ENCODE measurements at places on chromosomes 2 and 18.

- DNase-seq = no peak
Measured at GRCh38 chr18:79573921-79574491, 105.6 kb upstream of the CTDP1 start.

- no peak for DNase-seq
Measured at GRCh38 chr2:240520130-240520973, 37.4 kb downstream of the ANKMY1 start.

- DNase-seq = no peak
Measured at GRCh38 chr18:22320771-22321170, 96.9 kb downstream of the CTAGE1 start.

DNA sequence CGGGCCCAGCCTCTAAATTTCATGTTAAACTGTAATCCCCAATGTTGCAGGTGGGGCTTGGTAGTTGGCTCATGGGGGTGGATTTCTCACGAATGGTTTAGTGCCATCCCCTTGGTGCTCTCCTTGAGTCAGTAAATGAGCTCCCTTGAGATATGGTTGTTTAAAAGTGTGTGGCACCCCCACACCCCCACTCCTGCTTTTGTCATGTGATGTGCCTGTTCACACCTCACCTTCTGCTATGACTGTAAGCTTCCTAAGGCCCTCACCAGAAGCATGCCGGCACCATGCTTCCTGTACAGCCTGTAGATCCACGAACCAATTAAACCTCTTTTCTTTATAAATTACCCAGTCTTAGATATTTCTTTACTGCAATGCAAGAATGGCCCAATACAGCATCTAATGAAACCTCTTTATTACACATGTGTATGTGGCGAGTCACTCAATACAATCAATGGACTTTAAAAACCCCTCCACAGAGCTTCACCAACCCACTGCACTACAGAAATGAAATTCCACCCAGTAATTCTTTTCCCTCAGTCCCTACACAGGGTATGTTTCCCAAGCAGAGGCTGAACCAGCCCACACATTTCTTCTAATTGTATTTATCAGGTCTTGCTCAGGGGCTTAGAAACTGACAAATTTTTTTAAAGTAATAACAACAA is 47.3 kb downstream of the WDFY1 start:
- no peak for DNase-seq

GRCh38 chr2:96265349-96265839 is 403 bp downstream of the TMEM127 start:
- no peak for DNase-seq

- DNase-seq = no peak
Measured at GRCh38 chr2:207640661-207641060, 15.5 kb upstream of the METTL21A start.

DNA sequence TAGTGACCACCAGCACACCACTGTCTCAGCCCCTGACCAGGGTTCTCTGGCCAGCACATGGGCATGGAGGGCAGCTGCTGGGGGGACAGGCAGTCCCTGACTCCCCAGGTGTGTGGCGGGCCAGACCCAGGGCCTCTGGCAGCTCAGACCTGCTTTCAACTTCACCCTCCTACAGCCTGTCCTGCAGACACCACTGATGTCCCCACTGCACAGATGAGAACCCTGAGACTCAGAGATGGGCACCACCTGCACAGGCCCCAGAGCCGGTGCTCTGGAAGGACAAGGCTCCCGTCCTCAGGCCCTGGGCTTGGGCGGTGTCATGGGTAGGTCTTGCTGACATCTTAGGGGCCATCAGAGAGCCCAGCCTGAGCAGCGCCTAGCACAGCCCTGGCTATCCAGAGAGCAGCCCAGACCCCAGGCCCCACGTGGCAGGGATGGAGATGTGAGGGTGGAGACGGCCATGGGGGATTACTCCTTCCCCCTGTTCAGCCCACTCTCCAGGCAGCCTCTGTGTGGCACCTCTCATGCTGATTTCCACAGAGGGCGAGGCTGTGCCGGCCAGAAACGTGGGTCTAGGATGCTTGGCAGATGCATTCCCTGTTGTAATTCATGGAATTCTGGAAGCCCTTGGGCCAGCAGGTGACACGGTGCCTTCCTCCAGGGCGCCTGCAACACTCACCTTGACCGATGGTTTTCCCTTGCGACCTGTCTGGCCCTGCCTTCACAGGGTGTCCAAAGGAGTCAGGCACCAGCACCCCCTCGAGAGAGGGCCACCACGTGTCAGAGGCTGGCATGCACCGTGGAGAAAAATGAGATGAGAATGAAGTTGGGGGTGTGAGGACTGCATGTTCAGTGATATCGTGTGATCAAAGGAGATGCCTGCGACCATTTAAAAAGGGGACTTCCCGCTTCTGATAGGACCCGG is 61.2 kb upstream of the GLI2 start:
- DNase-seq = no peak

GRCh38 chr18:32303400-32303799 is 113.6 kb downstream of the MEP1B start:
- no peak for DNase-seq

DNA sequence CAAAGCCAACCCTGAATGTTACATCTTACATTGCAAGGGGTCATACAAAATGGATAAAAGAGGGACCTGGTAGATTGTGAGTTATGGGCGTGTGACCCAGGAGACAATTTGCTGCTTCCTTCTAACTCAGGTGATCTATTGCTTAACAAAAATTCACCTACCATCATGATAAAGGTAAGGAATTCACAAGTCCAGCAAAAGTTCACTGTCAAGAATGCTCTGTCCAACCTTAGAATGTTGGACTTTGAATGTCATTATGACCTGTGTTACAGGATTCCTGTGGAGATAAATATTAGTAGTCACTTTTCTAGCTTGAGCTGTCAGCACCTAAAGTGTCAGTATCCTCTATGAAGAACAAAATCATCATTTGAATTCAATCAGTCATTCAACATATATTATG is 7.9 kb upstream of the KLF7 start:
- no peak for DNase-seq

DNA sequence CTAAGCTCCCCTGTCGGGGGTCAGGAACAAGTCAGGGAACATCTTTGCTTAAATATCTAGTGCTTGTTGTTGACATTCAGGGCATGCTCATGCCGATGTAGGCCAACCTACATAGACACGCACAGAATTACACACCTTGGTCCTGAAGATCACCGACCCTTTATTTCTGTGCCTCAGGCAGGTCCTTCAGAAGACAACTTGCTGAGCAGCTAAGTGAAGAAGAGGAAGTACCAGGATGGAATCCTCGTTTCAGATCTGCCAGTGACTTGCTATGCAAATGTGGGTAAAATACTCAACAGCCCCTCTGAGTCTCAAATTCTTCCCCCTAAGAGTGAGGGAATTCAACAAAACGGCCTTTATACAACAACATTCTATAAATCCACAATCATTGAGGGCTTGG is 494.7 kb downstream of the BCL11A start:
- no peak for DNase-seq

GRCh38 chr2:134500211-134500935 is 218.4 kb downstream of the TMEM163 start:
- no peak for DNase-seq

DNA sequence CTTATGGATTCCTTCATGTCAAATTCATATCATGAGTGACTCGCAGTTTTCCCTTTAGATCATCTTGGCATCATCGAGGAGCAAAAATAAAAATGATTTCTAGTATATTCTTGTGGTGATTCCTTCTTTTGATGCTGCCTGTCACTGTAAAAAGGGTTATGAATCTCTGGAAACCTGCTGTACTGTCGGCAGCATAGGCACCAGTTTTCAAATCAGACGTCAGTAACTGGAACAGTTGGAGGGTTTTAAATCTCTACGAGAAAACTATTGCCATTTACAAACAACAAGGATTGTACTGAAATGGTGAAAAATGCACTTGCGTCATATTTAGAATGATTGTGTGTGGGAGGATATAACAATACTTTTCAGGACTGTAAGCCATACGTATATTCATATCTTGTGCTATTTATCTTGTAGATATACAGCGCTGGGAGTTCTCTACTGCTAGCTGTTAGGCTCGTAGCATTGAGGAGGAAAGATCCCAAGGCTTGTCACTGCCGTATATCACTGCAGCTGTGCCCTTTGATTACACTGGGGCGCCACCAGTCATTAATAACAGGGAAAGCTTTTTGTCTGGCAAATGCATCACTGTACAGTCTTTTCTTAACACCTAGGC is 320.7 kb downstream of the MTX2 start:
- DNase-seq = no peak

DNA sequence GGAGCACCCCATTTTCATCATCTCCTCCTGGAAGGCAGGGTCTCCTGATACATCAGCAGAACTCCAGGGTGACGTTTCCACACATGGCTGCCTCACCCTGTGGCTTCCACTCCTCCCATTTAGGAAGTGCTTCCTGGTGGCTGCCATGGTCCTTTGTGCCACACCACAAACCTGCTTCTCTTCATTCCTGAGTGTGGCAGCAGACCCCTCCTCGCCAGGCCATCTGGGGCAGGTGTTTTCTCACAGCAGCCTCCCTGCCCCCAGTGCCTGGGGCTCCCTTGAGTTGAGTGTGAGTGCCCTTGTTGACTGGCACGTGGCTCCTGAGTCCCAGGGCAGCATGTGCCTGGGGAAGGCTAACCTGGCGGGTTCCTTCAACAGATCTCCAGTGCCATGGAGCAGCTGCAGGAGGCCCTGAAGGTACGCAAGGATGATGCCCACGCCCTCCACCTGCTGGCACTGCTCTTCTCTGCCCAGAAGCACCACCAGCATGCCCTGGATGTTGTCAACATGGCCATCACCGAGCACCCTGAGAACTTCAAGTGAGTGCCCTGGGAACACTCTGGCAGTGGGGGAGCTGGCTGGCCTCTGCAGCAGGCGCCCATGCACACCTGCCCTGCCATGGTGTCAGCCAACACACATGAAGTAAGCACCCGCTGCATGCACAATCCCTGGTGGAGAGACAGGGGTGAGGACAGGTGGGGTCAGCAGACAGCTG is 113.4 kb upstream of the MCFD2 start:
- DNase-seq = no peak

DNA sequence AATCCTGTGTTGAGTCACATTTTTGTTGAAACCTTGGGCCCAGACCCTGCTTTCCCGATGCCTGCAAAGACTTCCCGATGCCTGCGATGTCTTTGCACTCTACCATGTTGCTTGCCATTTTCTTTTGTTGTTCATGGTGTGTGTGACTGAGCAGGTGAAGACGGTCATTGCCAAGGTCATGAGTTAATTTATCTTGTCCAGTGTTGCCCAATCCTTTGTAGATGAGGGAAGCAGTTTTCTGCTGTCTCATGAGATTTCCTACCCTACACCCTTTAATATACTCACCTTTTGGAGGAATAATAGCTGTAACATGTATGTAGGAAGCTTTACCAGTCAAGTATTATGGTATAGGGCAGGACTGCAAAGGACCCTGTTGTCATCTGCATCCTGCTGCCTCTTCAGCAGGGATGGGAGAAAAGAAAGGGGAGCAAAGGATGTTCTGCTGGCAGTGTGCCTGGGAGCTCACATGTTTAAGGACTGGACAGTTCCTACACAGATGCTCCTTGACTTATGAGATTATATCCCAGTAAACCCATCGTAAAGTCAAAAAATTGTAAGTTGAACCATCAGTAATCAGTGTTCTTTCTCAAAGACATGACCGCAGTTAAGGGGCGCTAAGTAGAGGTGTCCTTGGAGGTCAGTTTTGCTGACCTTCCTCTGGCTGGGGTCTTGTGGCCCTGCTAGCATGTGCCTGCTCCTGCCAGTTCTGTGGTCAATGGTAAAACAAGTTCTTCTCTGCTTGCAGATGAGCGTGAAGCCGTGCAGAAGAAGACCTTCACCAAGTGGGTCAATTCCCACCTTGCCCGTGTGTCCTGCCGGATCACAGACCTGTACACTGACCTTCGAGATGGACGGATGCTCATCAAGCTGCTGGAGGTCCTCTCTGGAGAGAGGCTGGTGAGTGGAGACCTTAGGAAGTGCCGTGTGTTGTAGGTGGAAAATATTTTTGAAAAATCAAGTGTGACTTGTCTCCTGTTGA is 124.8 kb upstream of the EML6 start:
- no peak for DNase-seq

DNA sequence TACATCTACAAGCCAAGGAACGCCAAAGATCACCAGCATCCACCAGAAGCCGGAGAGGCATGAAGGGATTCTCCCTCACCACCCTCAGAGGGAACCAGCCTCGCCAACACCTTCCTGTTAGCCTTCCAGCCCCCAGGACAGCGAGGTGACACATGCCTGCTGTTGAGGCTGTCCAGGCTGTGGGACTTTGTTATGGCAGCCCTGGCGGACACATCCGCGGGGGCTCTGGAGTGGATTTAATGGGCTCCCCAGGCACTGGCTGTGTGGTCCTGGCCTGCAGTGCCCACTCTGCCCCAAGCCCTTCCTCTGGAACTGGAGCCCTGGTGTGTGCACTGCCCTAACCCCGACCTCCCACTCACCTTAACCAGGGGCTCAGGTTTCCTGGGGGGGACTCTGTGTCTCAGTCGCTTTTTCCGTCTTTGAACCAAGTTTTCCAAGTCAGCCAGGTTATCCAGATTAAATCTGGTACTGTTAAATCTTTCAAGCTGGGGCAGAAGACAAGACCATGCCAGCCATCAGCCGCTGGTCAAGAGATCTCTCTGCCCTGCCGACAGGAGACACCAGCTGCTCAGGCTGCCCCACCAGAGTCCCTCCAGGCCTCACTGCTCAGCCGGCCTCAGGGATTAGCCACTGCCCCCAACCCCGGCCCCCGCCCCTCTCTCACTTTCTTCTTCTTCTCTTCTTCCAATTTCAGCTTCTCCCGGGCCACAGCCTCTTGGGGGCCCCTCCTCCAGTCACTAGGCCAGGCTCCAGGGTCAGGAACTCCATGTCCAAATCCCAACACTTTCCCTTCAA is 1.9 kb downstream of the ANKRD23 start:
- no peak for DNase-seq

DNA sequence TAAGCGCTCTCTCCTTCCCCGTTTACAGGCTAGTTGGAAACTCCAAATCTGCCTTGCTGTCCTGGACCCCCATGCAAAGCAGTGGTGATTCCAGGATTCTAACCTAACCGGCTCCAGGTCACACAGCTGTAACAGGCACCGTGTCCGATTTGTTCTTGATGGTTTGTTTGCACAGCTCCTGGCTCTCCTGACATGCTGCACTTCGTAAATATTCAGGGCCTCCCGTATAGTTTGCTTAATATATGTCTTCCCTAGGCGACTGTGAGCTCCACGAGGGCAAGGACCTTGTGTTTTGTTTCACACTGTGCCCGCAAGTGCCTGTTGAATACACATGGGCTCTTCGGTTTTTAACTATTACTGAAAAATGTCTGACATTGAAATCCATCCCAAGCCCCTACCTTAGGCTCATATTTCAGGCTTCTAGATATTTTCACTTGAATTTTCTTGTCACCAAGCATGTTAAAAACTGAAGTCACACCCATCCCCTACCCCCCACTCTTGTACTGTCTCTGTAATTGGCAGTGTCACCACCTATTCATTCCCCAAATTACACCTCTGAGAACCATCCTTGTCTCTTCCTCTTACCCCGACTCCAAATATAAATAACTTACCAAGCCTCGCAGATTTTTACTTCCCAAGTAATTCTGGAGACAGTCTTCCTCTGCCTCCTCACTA is 1.0 kb upstream of the PUM2 start:
- DNase-seq = no peak

DNA sequence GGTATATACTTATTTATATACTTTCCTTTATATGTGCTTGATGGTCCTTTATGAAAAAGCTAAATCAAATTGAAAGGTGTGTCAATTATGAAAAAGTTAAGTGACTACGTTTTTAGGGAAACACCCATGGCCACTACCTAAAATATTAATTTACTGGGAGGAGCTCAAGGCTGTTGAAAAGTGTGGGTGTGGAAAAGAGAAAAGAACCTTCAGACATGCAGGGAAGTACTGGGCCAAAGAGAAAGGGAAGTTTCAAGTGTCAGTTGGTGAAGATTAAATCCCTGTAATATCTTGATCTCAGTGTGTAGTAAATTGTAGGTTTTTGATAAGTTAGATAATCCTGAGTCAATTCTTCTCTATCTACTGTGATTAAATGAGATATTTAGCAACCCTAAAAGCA is 6.2 kb upstream of the GKN1 start:
- DNase-seq = no peak
